ENCODE measurements at places on chromosomes 6 and 20. TPM values are rescaled to one million over a fixed set of nuclear protein-coding genes. Genes with fewer than 3 reads are reported as not detected.

DNA sequence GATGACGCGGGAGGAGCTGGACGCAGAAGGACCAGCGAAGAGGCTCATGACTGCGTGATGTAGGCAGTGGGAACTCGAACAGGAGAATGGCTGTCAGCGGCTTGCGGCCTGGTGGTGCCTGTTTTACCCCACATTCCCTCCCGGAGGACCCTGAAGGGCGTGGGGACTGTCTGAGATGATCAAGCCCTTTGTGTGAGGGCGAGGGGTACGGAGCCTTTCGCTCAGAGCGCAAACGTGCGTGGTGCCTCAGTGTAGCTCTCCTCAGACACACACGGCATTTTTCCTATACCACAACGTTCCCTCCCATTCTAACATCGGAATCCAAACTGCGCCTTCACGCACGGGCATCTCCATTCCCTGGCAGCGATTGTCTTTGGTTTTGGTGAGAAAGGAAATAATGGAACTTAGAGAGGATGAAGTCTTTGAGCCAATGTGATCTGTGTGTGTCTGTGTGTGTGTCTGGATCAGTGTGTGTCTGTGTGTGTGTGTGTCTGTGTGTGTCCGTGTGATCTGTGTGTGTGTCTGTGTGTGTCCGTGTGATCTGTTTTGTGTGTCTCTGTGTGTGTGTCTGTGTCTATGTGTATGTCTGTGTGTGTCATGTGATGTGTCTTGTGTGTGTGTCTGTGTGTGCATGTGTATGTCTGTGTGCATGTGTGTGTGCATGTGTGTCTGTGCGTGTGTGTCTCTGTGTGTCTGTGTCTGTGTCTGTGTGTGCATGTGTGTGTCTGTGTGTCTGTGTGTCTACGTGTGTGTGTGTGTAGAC lies 5.3 kb downstream of the PTK6 start:
- no peak for DNase-seq

DNA sequence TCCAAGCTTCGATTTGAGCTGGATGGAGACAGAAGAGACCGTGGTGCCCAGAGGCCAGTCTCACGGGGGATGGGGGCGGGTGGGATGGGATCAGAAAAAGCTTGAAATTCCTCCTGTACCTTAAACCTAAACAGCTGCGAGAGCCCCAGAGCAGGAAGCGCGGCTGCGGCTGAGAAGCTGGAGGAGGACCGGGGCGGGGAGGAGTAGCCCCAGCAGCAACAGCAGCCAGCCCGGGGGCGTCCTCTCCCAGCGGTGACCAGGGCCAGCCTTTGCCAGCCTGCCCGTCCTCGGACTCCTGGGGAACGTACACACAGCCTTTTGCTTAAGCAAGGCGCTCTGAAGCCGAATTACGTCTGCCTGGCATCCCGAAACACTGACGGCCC lies 17.4 kb upstream of the PRDM13 start:
- DNase-seq = no peak

CDK5RAP1 gene
- total RNA-seq = 22.4 TPM

TMEM74B gene
- 7.2 TPM for total RNA-seq

GRCh38 chr6:32796848-32797776 lies 19.7 kb downstream of the HLA-DOB start:
- DNase-seq = peak; percentile 85

LST1 gene
- 13.7 TPM for total RNA-seq

LTB gene
- total RNA-seq = not detected

- DNase-seq = no peak
Observed at GRCh38 chr6:112044196-112044595, 9.7 kb upstream of the CCN6 start.

DNA sequence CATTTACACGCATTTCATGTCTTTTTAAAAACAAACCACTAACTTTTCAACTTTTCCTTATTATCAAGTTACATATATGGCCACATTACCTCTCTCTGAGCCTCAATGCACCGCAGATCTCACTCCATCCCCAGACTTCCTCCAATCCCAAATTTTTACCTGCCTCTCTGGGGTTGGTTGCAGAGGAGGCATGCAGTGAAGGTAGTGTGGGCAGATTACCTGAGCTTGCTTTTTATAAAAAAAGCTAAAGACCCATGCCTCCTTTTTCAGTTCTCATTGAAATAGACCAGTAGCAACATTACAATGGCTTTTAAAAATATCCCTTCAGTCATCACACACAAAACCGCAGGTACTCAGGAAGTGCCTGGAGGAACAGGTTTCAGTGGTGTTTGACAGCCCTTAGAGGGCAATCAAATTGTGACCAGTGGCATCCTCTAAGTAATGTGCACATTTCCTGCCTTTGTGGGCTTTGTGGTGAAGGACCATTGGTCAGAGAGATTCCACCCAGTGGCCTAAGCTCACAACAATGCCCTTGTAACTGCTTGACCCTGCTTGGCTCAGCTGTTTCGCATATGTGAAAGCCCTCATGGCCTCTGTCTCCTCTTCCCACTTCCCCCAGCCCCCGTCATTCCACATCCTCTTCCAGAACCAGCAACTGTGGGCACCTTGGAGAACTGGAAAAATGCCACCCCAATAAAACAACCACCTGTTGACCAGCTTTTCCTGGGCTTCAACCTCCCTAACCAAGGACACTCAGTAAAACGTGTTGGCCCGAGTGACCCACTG lies 30.2 kb upstream of the IL17A start:
- no peak for DNase-seq

DNA sequence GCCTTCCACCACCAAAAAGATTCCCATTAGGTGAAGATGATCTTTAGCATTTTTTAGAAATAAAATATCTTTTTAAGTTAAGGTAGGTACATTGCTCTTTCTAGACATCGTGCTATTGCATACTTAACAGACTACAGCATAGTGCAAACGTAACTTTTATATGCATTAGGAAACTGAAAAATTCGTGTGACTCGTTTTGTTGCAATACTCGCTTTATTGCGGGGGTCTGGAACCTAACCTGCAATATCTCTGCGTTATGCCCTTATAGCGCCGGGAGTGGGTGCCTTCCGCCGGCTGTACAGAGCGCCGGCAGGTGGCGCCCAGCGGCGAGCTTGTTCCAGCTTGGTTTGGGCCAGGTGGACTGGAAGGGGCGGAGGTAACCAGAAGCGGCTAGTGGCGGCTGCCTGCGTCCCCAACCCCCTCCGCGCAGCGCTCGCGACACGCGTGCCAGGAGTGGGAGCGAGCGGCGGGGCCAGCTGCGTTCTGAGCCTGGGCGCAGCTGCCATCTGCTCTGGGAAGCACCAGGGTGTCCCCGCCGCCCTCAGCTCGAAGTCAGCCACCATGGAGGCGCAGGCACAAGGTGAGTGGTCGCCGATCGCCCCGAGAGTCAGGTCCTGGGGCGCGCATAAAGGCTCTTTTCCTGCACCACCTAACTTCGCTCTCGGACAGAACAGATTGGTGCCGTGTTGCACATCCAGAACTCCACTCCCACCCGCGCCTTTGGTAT lies at the start of gene TPD52L1:
TSS of gene TPD52L1 (plus strand) at position 383 of the 727 bp plus-strand sequence. CDS start at position 562, 179 bp downstream.
- peak; percentile 91 for DNase-seq

- DNase-seq = no peak
Observed at GRCh38 chr6:110534731-110535492, 58.5 kb upstream of the SLC22A16 start.

Data from right cardiac atrium (tissue), 5 donors.